Sigmoid colon (tissue), 7 donors: ENCODE measurements at places on chromosomes 2 and 18. TPM values are rescaled to one million over a fixed set of nuclear protein-coding genes. Genes with fewer than 3 reads are reported as not detected.

- no peak for DNase-seq
Measured at GRCh38 chr2:202022755-202023154, 10.9 kb upstream of the FZD7 start.

- DNase-seq = no peak
Measured at GRCh38 chr2:36695746-36696415, 626 bp upstream of the VIT start.

SLC19A3 gene
- total RNA-seq = 8.2 TPM

TMEM37 gene
- 1.1 TPM for total RNA-seq

FAM237A gene
- total RNA-seq = not detected

LDLRAD4 gene
- 18.9 TPM for total RNA-seq

GRCh38 chr2:20208476-20208859 lies 16.5 kb downstream of the SDC1 start:
- no peak for DNase-seq

FHL2 gene
- 62.0 TPM for total RNA-seq

DNA sequence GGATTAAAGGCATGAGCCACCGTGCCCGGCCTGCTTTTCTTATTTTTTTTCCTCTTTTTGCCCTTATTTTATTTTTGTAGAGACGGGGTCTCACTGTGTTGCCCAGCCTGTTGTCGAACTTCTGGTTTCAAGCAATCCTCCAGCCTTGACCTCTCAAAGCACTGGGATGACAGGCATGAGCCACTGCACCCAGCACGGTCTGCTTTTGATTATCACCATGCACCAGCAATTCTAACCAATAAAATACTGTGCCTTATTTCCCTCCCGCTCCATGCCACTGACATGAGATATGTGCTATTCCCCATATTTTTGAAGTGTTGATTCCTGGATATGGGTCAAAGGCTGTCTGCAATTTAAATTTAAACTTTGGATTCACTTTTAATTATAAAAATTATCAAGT lies 42.9 kb downstream of the ACYP2 start:
- no peak for DNase-seq

DNA sequence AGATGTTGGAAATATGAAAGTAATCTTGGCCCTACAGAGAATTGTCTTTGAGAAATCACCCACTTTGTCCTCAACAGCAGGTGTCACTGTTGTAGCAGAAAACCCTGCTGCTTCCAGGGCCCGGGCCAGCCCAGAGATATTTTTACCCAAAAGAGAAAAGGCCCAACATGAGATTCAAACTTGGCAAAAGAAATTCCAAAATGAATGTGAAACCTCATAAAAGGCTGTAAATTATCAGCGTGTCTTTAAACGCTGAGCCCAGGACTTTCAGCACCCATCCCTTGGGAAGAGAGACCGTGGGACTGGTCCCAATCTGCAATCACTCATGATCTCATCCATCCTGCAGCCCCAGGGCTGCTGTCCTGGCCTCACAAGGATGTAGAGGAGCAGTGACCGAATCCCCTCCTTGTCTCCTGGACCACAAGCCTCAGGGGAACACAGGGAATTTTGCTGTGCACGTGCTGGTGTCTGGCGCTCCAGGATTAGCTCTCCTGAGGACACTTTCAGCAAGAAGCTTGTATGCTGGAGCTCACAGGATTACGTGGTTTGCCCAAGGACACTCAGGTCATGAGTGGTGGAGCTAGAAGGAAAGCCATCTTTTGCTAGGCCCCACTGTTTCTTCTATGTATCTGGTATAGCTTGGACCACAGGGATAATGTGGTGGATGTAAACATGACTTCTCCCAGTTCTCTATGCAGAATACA lies 202.1 kb downstream of the RNF144A start:
- no peak for DNase-seq
